ENCODE measurements at places on chromosomes 5 and 9.
A peak's percentile ranks its signal among the peaks of the same experiment; 100 is the strongest.

DNA sequence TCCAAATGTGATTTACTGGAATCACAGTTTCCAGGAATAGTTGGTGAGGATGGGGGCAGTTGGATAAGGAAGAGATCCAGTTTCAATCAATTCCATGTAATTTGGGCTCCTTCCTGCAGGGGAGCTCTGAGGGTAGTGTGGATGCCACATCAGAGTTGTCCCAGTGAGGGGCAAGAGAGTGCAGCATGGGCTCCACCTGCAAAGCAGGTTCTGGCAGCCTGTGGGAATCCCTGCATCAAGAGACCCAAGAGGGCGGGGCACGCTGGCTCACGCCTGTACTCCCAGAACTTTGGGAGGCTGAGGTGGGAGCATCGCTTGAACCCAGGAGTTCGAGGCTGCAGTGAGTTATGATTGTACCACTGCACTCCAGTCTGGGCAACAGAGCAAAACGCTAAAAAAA lies 188.5 kb downstream of the CACNA1B start:
- DNase-seq: no peak

DNA sequence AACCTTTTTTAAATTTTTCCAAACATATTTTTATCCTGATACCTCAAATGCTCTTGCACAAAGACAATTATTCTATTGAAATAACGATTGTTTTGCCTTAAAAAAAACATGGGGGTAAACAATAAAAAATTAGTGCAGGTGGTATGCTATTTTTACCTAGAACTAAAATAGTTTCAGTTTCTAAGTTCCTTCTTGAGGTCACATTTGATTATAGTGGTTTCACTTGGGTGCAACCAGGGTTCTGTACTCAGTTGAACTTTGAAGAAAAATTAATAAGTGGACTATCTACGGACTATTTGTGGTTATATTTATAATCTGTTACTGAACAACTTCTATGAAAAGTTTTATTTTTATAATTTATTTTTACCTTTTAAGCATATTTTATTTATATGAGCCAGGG lies 387.1 kb upstream of the IZUMO3 start:
- no peak for DNase-seq

GRCh38 chr9:22622815-22623214 lies 176.2 kb downstream of the DMRTA1 start:
- no peak for DNase-seq

- DNase-seq: no peak
Measured at GRCh38 chr9:88933607-88934379, 57.5 kb upstream of the S1PR3 start.

DNA sequence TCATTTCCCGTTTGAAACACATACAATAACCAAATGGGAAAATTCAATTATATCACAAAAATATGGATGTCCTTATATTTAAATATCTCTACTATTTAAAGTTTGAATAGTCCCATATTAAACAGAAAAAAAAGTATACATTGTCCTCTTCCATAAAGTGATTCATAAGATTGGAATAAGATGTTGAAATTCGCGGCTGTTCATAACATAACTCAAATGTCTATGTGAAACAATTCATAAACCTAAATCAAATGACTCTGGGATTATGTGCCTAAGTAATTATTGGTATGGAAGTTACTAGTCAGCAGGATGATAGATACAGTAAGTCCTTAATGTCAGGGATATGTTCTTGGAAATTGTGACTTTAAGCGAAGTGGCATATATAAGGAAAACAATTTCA lies 3.9 kb upstream of the EFNA5 start:
- DNase-seq: no peak

DNA sequence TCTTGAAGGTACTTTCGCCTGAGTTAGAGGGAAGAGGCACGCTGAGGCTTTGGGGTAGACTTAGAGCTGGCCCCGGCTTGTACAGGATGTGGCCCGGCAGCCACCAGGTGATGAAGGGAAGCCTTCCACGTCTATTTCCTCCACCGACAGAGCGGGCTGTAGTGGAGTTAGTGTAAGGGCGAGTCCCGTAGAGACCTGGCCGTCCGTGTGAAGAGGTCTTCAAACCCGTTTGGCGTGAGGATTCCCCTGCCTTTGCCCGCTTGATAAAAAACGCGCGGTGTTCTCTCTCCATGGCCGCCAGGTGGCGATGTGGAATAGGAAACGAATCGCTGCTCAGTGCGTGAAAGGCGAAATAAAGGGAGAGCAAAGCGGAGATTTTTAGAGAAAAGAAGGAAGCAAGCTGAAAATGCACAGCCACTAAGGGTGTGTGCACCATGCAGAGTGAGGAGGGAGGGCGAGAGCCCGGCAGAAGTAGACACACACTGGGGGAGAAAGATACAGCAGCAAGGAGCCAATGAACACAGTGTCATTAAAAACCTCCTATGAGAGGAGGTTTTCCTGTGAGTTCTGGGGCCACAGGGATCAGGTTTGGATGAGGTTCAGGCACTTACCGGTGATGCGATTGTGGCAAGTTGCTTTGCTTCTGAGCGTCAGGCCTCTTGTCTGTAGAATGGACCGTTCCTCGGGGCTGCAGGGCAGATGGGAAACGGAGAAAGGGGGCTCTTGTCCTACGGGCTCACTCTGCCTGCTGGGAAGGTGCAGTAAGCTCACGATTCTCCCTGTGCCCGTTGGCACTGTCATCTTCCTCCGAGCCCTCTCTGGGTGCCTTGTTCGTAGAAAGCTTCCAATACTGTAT lies 34.2 kb downstream of the STC2 start:
- DNase-seq: peak; percentile 38

- DNase-seq: no peak
Measured at GRCh38 chr5:140791089-140791488, 3.6 kb upstream of the PCDHA2 start.

DNA sequence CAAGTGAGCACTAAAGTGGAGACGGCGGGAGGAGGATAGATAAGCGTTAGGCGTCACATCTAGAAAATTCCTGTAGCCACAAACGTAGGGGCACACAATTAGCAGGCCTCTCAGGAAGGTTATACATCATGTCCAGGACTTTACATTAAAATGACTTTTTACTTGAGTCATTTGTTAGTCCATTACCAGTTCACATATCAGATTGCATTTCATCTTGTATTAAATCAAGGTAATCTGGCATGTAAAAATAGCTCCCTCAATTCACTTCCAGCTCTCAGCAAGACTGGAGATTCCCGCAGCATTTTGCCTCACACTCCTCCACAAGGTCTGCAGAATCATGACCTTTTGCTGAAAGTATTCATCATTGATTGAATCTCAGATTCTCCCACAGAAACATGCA lies 118.8 kb downstream of the PRDM6 start:
- no peak for DNase-seq

DNA sequence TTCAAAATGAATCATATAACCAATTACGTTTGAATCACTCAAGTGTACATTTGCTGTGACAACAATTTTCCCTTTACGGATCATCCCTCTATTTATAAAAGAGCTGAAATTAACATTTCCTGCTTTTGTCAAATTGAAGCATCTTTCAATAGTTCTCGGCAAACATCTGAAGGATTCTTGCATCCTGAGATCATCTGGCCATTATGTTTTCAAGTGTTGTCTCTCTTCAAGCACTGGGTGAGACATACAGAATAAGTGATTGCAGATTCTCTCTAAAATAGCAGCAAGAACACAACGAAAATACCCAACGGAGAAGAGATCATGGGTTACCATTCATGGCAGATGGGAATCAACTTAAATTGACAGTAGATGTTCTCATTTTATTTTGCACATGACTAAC lies 283.4 kb upstream of the GRAMD2B start:
- DNase-seq: no peak

DNA sequence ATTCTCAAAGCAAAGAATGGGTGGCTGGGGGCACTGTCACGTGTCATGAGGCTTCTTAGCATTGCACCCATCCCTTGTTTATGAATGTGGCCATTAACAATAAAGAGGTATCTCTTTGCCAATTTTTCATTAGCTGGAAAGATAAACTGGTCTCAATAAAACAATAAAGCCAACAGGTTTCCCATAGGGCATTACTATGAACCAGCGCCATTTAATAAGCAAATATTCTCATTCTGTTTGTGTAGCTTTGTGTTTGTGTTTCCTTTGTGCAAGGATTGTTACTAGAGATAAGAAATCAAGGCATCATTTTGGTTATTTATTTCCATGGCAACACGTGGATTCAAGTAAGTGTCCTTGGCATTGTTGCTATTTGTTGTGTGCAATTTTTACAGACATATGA lies 37.6 kb upstream of the CAST start:
- no peak for DNase-seq

DNA sequence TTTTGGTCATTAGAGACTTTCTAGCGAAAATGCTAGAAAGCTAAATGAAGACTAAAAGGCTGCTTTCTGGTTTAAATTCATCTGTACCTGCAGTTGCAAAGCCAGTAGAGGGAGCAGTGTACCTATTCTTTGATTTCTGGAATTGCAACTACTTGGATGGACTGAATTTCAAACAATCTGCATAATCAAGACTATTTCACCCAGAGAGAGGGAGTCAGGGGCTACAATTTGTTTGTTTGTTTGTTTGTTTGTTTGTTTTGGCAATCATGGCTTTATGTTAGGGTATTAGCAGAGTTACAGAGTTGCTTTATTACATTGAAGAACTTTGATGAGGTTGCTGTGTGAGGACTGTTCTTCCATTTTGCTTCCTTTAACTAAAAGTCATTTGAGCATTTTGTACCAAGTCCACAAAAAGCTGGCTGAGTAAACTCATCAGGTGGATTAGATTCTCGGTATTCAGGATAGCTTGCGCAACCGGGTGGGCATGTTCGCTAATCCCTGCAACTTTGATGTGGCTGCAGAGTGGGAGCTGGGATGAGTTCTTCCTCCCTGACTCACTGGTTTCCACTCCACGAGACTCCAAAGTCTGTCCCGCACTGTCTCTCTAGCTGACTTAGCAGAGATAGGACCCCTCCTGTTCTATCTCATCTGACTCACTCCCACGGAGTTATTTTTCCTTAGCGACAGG lies 80.0 kb upstream of the TUT7 start:
- no peak for DNase-seq

- DNase-seq: no peak
Measured at GRCh38 chr5:17261075-17261474, 43.6 kb downstream of the BASP1 start.

- DNase-seq: no peak
Measured at GRCh38 chr9:19163631-19164030, 36.3 kb upstream of the PLIN2 start.

DNA sequence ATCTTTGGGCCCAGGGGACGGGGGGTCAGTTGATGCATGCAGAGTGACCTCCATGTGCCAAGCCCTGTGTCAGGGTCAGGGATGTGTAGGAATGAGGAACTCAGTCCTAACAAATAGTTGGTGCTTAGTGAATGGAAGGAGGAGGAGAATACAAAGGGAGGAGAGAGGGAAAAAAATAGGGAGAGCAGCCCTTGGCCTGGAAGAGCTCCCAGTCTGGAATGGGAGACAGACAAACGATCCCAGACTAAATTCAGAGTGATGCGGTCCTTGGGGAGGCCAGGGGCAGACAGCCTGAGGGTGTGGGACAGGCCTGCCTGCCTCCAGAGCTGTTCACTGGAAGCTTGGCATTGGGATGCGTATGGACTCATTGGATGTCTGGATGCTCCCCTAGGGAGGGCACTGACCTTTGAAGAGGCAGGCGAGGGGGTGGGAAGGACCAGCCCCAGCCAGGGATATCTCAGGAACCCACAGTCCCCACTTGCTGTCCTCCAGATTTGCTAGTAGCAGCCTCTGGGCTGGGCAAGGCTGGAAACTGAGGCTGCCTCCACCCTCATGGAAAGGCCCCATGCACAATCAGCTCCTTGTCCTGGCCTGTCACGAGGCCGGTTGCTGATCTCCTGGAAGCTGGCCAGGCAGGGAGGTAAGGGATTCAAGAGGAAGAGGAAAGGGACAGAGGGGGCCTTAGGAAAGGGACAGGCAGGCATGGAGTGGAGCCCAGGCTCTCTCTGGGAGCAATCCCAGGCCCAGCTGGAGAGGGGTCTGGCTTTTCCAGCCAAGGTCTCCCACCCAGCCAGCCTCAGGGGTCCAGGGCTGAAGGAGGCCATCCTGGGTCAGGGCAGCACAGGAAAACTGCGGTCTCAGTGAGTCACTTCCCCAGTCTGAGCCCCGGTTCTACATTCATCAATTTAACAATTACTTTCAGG lies 69.0 kb upstream of the GGTA1 start:
- DNase-seq: no peak

GRCh38 chr5:90921418-90921973 lies 362.9 kb downstream of the ADGRV1 start:
- DNase-seq: no peak

DNA sequence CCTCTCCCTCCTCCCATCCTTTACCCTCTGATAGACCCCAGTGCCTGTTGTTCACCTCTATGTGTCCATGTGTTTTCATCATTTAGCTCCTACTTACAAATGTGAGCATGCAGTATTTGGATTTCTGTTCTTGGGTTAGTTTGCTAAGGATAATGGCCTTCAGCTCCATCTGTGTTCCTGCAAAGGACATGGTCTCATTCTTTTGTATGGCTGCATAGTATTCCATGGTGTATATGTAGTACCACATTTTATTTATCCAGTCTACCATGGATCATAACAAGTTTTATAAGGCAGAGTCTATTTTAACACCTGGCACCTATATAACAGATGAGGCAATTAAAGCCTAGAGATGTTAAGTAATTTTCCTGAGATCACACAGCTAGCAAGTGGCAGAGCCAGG lies 7.4 kb downstream of the YTHDC2 start:
- no peak for DNase-seq

- no peak for DNase-seq
Measured at GRCh38 chr5:55371145-55371544, 63.4 kb downstream of the MTREX start.

DNA sequence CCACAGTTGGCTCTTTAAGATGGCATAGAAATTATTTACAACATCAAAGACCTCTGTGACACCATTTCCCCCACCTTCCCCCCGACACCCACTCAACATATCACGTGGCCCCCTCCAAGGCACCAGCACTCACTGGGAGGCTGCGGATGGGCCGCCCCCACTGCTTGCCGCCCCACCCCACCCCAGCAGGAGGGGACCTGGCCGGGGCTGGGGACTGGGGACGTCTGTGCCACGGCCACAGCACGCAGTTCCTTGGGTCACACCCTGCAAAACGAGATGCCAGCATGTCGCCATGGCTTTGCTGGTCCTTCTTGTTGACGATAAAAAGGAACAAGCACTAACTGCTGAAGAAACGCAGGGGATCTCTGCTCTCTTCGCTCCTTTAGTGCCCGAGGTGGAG lies 257.4 kb upstream of the NFIL3 start:
- no peak for DNase-seq

- DNase-seq: no peak
Measured at GRCh38 chr5:175854231-175855040, 16.9 kb upstream of the CPLX2 start.

DNA sequence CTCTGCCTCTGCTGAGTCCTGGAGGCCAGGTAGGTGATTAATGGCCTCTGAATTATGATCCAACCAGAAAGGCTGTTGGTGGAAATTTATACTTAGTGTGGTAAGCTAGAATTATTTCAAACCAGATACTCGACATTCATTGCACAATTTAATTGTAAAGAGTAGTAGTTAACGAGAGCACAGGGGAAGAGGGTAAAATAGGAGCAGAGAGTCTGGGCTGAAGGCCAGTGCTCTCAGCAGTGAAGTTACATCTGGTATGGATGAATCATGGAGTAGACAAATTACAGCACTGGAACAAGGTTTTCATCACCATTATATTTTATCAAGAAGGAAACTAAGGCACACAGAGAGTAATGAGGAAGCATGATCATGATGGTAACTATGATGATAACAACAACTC lies 92.5 kb downstream of the TLR4 start:
- DNase-seq: no peak

All from NCI-H187 (cell line).